ENCODE measurements at places on chromosomes 3 and 15.

GRCh38 chr3:132637590-132637989, 22.0 kb downstream of the ACAD11 start:
- H3K4me1 ChIP-seq, result peaks cover 4% of the 10 kb centered on the region
- H3K4me3 ChIP-seq, result no peak overlapping the region
- peaks cover 19% of the 10 kb centered on the region for H3K36me3 ChIP-seq
- H3K27ac ChIP-seq, result no peak overlapping the region

- no peaks in the 10 kb centered on the region for H3K36me3 ChIP-seq
- H3K27me3 ChIP-seq, result no peaks in the 10 kb centered on the region
- no peaks in the 10 kb centered on the region for H3K4me1 ChIP-seq
- no peak overlapping the region for H3K4me3 ChIP-seq
- H3K27ac ChIP-seq, result no peak overlapping the region
- DNase-seq, result no peak
Observed at GRCh38 chr3:73215281-73215680, 153.8 kb downstream of the EBLN2 start.

DNA sequence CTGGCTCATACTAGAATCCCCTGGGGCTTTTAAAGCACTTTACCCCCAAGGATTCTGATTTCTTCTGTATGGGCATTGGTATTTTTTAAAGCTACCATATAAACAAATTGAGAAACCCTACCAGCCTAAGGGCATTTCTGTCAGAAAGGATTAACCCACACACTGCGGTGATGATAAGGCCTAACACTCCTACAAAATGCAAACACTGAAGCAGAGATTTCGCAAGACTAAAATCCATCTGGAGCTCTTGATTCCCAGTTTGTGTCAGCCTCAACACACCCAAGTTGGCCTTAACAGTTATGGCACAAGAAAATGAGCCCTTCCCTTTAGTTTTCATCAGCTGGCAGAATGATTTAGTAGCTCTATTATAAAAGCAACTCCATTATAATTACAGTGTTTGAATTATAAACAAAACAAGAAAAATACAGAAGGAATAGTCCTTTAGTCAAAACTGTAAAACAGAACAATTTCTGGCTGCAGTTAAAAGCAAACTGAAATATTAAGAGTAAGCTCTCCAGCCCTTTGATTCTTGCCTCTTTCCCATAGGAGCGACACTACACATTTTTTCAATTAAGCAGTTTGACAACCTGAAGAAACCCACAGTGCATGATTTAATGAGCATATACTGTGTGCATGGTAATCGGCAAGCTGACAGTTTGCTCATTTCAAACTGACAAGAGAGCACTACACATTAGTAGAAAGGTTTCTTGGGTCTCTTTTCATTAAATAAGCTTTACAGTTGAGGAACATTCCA, 441.2 kb downstream of the FHIT start:
- no peak overlapping the region for H3K4me3 ChIP-seq
- no peaks in the 10 kb centered on the region for H3K4me1 ChIP-seq
- no peak overlapping the region for H3K27ac ChIP-seq
- H3K27me3 ChIP-seq, result no peaks in the 10 kb centered on the region
- DNase-seq, result no peak

- H3K4me1 ChIP-seq, result peaks cover 22% of the 10 kb centered on the region
- DNase-seq, result no peak
- H3K36me3 ChIP-seq, result no peaks in the 10 kb centered on the region
- H3K27ac ChIP-seq, result no peak overlapping the region
- H3K4me3 ChIP-seq, result no peak overlapping the region
Observed at GRCh38 chr3:9169956-9170850, 79.2 kb downstream of the SRGAP3 start.

DNA sequence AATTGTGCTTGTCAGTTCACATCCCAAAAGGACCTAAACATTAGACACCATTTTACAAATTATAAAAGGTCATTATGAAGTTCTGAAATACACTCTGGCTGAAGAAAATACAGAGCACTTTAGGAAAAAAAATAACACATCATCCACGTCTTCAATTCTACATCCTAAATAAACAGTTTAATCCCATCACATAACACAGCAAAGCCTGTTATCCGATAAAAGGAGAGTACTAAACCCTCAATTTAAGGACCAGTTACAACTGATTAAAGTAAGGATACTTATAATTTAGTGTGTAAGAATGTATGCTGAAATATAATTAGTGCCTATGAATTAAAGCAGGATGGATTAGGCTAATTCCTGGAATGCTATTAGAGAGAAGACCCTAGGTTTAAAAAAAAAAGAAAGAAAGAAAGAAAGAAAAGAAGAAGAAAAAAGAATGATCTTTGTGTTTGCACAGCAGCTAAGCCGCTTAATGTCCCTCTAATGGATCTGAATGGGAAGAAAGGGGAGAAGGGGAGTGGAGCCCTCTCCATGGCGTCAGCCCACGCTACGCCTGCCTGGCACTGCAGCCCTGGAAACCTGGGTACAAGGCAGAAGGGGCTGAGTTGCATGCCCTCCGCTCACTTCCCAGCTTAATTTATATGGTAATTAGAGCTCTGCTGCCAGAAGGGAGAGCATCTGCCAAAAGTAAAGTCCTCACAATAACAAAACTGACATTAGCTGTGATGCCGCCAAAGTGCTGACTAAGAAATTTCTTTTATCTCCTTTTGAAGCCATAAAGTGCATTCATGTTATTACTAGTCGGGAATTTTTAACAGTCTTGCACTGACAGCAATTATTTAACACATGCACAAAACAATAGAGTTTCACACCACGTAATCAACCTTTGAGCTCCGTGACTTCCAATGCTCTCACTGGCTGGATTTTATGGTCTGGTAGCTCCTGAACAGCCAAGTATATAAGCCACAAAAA, 90.0 kb downstream of the FSIP1 start:
- H3K36me3 ChIP-seq, result no peaks in the 10 kb centered on the region
- H3K4me1 ChIP-seq, result peaks cover 8% of the 10 kb centered on the region
- H3K27ac ChIP-seq, result no peak overlapping the region

GRCh38 chr15:101306341-101307047, 11.4 kb upstream of the SNRPA1 start:
- H3K27me3 ChIP-seq, result peaks cover 8% of the 10 kb centered on the region
- H3K27ac ChIP-seq, result peak overlapping the region; percentile 61
- H3K4me1 ChIP-seq, result no peaks in the 10 kb centered on the region
- H3K4me3 ChIP-seq, result no peak overlapping the region
- no peak for DNase-seq

- peaks cover 42% of the 10 kb centered on the region for H3K4me1 ChIP-seq
- DNase-seq, result no peak
- H3K4me3 ChIP-seq, result no peak overlapping the region
- H3K36me3 ChIP-seq, result no peaks in the 10 kb centered on the region
Observed at GRCh38 chr3:128573160-128573559, 77.5 kb downstream of the RPN1 start.

Measured in endothelial cell (in vitro differentiated cells).